ENCODE measurements at places on chromosomes 3 and 15.

DNA sequence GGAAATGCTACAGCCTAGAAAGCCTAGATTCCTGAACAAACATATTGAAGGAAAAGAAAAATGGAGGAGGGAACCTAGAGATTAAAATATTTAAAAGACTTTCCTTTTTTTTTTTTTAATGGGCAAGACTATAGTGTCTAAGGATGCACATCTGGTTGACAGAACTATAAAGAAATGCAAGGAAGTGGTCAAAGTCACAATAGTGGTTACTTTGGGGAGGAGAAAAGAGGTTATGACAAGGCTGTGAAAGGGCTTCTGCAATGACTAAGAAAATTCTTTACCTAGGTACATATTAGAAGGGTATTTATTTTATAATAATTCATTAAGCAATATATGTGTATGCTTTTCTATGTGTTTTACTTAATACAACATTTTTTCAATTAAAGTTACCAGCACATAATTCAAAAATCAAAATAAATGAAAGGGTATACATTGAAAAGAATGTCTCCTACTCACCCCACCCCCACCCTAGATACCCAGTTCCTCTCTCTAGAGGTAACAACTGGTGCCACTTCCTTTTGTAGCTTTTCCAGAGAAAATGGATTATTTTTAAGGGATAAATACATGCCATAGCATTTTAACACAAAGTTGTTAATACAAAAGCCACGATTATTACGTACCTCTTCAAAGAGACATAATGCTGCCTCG lies 70.1 kb downstream of the HERC1 start:
- no peak for DNase-seq

GRCh38 chr15:50257924-50258323 lies 7.6 kb downstream of the HDC start:
- DNase-seq, result no peak

DNA sequence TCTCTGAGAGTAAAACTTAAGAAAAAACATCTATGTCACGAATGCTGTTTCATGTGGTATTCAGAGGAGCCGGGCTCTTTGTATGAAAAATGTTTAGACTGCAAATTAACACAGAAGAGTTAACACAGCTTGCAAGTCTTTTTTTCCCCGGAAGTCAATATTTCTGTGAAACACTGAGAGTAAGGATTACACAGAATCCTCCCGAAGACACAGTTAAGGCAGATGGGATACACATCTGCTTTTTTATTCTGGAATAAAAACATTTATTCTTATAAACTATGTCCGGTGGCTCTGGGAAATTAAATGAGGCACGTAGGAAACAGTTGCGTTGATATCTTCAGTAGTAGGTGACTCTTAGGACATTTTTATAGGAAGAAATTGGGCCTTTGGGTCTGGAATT lies 180.6 kb downstream of the PTPRG start:
- no peak for DNase-seq

GRCh38 chr3:178669022-178669601 lies 132.9 kb downstream of the KCNMB2 start:
- DNase-seq, result no peak

GRCh38 chr3:24363242-24363641 lies 131.4 kb downstream of the THRB start:
- no peak for DNase-seq

DNA sequence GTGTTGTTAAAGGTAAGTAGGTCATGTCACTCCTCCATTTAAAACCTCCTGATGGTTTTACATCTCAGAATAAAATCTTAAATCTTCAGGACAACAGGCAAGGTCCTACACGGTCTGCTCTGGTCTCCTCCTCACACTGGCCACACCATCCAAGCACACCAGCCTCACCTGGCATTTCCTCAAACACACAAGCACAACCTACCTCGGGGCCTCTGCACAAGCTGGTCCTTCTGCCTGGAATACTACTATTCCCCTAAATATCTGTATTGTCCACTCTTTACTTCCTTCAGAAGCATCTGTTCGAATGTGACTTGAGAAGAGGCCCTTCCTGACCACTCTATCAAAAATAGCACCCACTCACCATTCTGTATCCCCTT lies 1.8 kb downstream of the GORASP1 start:
- no peak for DNase-seq

DNA sequence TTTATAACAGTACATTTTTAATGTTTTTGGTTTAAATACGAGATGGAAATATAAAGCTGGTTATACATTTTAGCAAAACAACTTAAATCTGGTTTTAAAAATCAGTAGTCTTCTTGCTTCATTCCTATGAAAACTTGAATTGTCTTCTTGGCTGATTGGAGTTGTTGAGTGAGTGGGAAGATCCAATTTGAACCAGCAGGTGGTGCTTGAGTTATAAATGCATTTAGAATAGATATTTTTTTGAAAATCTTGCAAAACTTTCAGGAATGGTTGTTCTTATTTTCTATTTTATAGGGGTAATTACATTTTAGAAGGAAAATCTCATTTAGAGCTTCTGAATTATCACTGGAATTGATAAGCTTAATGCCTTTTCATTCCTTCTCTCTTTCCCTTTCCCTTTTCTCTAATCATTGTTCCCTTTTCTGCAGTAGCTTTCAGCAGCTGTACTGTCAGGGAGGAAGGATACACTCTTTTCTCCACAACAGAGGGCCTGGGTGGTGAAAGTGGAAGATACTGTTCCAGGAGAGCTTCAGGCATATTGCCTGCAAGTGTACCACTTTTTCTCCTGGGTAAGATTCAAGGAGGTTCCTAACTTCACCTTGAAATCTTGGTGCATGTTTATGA lies 335.6 kb downstream of the NLGN1 start:
- no peak for DNase-seq

GRCh38 chr3:195093731-195094130 lies 177.2 kb downstream of the XXYLT1 start:
- no peak for DNase-seq

GRCh38 chr3:67642734-67643133 lies 11.7 kb downstream of the SUCLG2 start:
- DNase-seq, result no peak

Data from stimulated activated CD4-positive, alpha-beta T cell treated with anti-CD3 and anti-CD28 coated beads, TNF-alpha, amount 100 ng/mL, for 24 hours (primary cell).